ENCODE measurements at places on chromosomes 13 and 19. TPM values are rescaled to one million over a fixed set of nuclear protein-coding genes. Genes with fewer than 3 reads are reported as not detected.

Gene IQCN
- 0.47 TPM for total RNA-seq

Gene KLK4
- not detected for total RNA-seq

DNA sequence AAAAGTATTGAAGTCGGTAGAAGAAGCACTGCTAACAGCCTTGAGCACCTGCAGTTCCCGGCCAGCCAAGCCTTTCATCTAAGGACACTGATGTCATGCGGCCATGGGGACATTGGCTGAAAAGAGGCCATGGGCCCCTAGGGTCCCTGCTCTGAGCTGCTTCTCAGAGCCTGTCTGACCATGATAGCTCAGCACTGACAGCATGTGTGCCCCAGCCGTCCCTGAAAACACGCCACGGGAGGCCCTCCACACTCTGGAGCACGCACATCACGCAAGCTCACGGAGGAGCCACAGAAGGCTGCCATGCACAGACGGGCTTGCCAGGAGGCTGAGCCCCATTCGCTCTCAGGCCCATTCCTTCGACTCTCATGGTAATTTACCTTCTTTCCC is 51.8 kb downstream of the MLLT1 start:
- DNase-seq = no peak

DNA sequence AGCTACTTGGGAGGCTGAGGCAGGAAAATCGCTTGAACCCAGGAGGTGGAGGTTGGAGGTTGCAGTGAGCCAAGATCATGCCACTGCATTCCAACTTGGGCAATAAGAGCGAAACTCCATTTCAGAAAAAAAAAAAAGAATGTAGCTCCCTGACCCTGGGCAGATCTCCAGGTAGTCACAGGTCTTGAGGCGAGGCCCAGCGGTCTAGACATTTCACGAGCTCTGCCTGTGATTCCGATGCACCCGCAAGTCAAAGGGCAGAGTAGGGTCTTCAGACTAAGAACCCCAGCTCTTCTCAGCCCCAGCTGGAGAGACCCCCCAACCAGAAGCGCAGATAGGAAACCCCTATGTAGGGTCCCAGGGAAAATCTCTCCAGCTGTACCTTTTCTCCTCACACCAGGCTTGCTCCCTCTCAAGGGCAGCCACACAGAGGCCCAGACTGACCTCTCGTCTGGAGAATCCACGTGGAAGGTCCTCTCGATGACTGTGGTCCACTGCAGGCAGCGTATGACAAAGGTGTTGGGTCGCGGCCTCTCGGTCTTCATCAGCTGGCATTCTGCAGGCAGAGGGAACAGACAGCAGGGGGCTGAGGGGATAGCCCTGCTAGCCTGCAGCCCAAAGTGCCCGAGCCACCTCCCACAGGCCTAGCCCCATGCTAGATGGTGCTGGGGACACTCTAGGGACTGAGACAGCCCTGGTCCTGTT is 28.4 kb upstream of the CCNP start:
- DNase-seq = no peak

DNA sequence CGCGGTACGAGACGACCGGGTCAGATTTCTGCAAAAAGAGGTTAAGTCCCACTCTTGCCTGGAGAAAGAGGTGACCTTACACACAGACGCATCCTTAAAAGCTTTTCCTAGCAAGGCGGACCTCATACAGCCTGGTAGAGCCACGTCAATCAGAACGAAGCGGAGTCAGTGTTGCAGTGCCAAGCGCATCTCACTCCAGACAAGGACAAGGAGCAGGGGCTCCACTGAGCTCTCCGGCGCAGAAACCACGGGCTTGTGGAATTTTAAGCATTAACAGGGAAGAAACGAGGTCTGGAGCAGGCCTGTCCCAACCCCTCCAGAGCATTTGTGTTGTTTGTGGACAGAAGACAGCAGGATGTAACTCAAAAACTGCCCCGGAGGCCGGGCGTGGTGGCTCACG is 7.1 kb downstream of the EEF2 start:
- DNase-seq = no peak

GRCh38 chr13:79973533-79973963 is 367.4 kb downstream of the SPRY2 start:
- DNase-seq = no peak

DNA sequence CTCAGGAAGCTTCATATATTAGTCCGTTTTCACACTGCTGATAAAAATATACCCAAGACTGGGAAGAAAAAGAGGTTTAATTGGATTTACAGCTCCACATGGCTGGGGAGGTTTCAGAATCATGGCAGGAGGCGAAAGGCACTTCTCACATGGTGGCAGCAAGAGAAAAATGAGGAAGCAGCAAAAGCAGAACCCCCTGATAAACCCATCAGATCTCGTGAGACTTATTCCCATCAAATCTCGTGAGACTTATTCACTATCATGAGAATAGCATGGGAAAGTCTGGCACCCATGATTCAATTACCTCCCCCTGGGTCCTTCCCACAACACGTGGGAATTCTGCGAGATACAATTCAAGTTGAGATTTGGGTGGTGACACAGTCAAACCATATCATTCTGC is 23.1 kb downstream of the FLT3 start:
- no peak for DNase-seq
